ENCODE measurements at places on chromosomes 1 and 21.

- no peak for DNase-seq
These were observed 43.9 kb upstream of the LAMC2 start for GRCh38 chr1:183142171-183142570.

DNA sequence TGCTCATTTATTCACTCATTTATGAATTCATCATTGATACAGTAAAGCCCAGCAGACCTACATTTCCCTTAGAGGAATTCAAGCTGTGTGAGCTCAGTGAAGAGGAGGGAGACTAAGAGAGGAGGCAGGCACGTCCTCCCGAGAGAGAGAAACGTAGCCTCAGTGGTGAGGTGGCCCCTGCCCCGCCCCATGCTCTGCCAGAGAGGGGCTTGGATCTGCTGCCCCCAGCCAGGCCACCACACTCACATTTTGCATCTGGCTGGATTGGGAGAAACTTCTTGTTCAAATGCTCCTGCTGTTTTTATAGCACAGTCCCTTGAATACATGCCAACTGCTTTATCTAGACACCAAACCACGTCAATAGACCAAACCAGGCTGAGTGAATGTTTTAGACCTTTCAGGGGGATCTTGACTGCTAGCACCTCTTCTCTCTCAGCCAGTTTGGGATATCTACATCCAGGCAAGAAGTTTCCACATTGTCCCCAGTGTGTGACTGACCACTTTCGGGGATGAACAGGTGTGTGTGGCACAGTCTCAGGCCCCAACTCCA lies 67.7 kb upstream of the AJAP1 start:
- no peak for DNase-seq

- no peak for DNase-seq
These were observed 76.3 kb downstream of the OBSCN start for GRCh38 chr1:228284148-228284495.

- no peak for DNase-seq
These were observed 243.1 kb downstream of the S1PR1 start for GRCh38 chr1:101479945-101480344.

GRCh38 chr1:77424236-77424635 lies 142.4 kb downstream of the AK5 start:
- DNase-seq, result no peak
